Right renal pelvis (tissue), 4 donors: ENCODE measurements at places on chromosomes 1 and 21. TPM values are rescaled to one million over a fixed set of nuclear protein-coding genes. Genes with fewer than 3 reads are reported as not detected.

- DNase-seq: no peak
These were observed 77.6 kb downstream of the RGL1 start for GRCh38 chr1:183882335-183883167.

DNA sequence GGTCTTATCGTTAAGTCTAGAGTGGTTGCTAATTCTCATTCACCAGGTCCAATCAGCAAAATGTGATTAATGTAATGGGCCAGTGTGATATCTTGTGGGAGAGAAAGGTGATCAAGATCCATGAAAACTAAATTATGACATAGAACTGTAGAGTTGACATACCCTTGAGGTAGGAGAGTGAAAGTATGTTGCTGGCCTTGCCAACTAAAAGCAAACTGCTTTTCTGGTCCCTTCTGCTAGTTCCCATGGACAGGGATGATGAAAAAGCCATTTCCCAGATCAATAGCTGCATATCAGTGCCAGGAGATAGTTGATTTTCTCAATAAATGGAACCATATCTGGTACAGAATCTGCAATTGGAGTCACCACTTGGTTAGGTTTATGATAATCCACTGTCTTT, 65.8 kb downstream of the FH start:
- DNase-seq: no peak

- no peak for DNase-seq
These were observed 13.9 kb downstream of the PLA2G2F start for GRCh38 chr1:20153000-20153418.

- no peak for DNase-seq
These were observed 47.1 kb upstream of the ATP1A1 start for GRCh38 chr1:116325922-116326321.

GRCh38 chr1:44212355-44213221, 683 bp upstream of the DMAP1 start:
- DNase-seq: no peak

DNA sequence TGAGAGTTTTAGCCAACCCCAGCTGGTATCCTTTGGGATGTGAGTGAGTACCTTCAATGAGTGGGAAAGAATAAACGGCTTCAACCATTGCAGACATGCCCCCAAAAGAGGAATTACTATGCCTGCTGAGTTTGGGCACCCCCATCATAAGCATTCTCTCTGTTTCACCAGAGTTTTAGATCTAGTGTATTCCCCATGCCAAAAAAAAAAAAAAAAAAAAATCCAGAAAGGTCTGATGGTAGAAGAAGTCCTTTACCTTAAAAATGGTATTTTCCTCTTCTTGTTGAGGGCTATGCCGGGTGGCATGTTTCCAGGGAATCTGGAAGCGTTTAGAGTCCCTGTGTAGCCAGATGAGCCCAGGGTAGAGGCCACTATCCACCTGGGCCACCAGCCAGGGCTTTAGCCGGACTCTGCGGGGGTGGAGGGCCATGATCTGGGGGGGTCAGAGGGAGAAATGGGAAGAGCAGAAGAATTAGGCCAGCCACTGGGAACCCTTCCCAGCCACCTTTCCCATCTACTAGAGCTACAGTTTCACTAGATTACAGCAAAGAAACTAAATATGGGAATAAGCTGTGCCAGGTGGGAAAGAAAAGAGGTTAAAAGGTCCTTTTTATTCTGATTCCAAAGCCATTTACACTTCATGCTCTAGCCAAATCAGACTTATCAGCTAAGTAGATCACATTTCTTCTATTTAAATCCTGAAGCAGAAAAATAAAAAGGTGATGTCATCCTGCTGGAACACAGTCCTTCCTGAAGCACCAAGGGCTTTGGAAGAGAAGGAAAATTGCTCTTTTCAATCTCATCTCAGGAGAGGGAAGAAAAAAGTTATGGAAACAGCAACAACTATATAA, 4.7 kb downstream of the IRF6 start:
- DNase-seq: no peak

DNA sequence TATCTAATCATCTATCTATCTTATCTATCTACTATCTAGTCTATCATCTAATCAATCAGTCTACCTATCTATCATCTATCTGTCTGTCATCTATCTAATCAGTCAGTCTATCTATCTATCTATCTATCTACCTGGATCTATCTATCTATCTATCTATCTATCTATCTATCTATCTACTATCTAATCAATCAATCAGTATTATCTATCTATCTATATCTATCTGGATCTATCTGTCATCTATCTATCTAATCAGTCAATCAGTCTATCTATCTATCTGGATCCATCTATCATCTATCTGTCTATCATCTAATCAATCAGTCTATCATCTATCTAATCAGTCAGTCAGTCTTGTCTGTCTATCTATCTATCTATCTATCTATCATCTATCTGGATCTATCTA, 26.9 kb upstream of the C1orf174 start:
- no peak for DNase-seq

GRCh38 chr1:198856601-198857000, 217.8 kb downstream of the PTPRC start:
- DNase-seq: no peak

DNA sequence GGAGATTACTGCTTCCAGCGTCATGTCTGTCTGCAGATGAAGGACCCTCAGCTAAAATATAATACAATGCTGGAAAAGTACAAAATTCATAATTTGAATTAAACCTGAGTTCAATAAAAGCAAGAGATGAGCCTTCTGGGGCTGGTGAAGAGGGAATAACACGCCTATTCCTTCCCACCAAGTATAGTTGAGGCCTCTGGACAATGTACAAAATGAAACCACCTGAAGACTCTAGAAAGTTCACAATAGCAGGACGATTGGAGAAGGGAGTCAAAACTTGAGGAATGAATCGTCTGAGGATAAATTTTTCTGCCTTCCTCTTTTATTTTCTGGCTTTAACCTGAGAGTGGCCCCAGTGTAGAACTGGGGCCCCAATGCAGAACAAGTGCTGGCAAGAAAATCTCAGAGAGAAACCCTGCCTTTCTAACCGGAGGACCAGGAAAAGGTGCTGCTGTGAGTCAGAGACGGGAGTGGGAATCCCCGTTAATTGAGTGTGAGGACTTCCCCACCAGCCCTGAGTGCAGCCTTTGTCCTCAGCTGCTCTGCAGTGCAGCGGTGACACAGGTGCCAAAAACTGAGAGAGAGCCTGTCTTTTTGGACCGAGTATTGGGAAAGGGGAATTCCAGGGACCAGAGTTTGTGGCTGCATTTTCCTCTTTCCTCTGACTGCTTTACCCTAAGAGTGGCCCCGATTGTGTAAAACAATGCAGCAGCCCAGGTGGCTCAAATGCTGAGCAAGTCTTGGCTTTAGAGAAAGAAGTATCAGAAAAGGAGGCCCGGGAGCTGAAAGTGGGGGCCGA, 264.9 kb downstream of the DYRK1A start:
- DNase-seq: no peak

GRCh38 chr1:41394959-41395956, 34.0 kb downstream of the FOXO6 start:
- no peak for DNase-seq

DNA sequence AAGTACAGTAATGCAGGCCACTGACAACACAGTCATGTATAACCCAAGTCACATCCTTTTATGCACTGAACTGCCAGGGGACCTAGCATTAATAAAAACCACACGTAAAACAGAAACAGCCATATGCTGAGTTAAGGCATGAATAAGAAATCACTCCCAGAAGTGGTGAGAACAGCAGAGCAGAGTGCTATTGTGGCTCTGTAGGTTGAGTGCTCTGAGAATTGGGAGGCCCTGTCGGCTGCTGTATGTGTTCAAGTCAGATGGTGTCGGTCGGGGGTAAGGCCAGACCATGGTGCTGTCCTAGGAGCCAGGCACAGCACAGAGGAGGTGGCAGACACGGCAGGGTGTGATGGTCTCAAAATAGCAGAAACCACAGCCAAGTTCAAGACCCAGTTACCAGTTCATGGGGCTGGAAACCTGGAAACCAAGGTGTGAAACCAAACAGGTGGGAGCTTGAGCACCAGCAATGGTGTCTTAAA, 126.6 kb upstream of the COA6 start:
- no peak for DNase-seq

- no peak for DNase-seq
These were observed 113.0 kb downstream of the ETS2 start for GRCh38 chr21:38918607-38919346.

GRCh38 chr1:11080931-11081330, 18.7 kb downstream of the EXOSC10 start:
- DNase-seq: no peak

DNA sequence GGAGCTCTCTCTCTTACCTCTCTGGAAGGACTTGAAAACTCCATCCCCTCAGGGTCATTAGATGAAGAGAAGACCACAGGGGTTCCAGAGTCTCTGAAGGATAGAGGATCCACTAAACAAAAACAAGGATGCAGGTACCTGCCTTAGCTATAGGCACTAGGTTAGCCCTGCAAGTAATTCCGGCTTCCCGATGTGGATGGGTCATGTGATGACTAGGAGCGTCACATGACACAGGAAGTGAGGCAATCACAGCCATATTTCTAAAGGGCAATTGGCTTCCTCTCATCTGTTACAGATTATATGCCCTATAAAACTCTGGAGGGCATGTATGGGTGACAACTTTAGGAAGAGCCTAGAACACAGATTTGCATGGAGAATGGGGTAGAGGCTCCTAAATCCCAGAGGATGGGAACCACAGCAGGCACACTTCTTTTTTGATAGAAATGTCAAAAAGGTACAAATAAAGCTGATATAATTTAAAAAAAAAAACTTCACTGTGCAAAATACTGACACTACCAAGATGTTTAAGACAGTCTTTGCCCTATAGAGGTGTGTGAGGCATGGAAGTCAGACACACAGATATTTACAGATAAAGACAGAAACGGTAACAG, 14.1 kb downstream of the ENTREP3 start:
- no peak for DNase-seq

GRCh38 chr1:93081716-93082115, 2.6 kb downstream of the MTF2 start:
- no peak for DNase-seq

- no peak for DNase-seq
These were observed 1103.3 kb upstream of the B3GALT2 start for GRCh38 chr1:194289569-194290266.

DNA sequence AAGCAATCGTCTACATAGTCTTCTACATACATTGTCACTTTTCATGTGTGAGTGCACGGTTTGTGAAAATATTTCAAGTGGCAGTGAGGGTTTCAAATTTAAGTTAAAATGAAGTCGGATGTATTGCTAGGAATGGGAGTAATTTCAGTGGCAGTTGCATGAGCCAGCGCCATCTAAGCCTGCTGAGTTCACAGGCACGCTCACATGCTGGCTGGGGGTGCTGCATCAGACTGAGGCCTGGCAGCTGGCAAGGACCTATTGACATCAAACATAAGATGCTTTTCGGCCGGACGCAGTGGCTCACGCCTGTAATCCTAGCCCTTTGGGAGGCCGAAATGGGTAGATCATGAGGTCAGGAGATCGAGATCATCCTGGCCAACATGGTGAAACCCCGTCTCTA, 80.7 kb downstream of the UBE4B start:
- no peak for DNase-seq

GRCh38 chr1:41431490-41432350, 52.8 kb downstream of the EDN2 start:
- DNase-seq: no peak

- no peak for DNase-seq
These were observed 52.4 kb upstream of the SYT14 start for GRCh38 chr1:209885403-209886218.

- no peak for DNase-seq
These were observed 59.3 kb upstream of the LHX8 start for GRCh38 chr1:75074831-75075395.

DNA sequence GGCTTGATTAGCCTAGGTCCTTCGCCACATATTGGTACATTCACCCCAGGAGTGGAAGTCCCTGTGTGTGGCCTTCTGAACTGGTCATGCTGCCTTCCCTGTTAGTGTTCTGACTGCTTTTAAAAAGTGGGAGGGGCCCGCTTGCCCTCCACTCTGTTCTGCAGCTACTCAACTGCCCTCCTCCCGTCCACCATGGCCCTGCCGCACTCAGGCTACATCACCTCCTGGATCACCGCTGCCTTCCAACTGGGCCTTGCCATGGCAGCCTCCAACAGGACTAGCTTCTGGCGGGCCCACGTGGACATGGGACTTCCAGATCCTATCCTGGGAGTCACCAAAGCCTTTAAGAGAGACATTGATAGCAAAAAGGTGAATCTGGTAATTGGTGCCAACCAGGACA, 152.1 kb upstream of the USP24 start:
- DNase-seq: no peak

DNA sequence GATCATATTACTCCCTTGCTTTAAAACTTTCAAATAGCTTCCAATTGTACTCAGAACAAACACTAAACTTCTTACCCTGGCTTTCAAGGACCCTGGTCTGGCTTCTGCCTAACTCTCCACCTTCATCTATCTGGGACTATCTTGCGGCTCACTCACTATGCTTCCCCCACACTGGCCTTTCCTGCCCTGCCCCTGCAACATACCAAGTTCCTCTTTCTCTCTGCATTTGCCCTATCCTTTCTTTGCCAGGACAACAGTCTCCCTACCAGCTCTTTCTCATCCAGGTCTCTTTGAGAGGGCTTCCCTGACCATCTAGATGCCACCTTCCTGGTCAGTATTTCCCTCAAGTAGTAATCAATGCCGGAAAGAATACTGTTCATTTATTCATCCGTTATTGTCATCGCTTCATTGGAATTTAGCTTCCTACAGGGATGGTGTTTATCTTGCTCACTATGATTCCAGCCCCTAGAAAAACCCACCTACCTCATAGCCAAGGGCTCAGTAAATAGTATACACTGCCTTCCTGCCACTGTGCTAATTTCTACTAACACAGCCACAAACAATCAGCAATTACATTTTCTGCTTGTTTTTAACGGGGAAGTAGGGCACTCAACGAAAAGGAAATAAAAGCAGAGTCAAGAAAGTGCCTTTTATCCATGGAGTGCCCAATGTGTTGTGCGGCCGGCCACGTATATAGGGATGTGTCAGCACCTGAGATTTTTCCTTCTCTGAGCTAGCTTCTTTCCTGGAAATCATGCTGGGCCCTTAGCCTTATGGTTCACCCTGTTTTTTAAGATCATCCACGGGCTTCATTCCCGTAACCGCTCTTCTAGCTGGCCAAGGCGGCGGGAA, 521 bp upstream of the CDC7 start:
- no peak for DNase-seq

- DNase-seq: no peak
These were observed 21.2 kb downstream of the CRNN start for GRCh38 chr1:152392909-152393308.

Gene C1orf94
- not detected for polyA plus RNA-seq

Gene SH3GLB1
- 83.4 TPM for polyA plus RNA-seq

Gene KCND3
- polyA plus RNA-seq: 1.2 TPM

Gene MR1
- polyA plus RNA-seq: 5.7 TPM

Gene PAPPA2
- 83.5 TPM for polyA plus RNA-seq

Gene PODN
- 3.3 TPM for polyA plus RNA-seq

Gene FAM163A
- polyA plus RNA-seq: 1.3 TPM

Gene SLC44A5
- polyA plus RNA-seq: 13.4 TPM

Gene VWA5B1
- polyA plus RNA-seq: 1.4 TPM

Gene CYP4A11
- 38.3 TPM for polyA plus RNA-seq

Gene GJA8
- polyA plus RNA-seq: 0.42 TPM

Gene GADD45A
- 143 TPM for polyA plus RNA-seq

Gene S100A12
- polyA plus RNA-seq: 2.3 TPM
